ENCODE measurements at places on chromosomes 4 and X. TPM values are rescaled to one million over a fixed set of nuclear protein-coding genes. Genes with fewer than 3 reads are reported as not detected.
A peak's percentile ranks its signal among the peaks of the same experiment; 100 is the strongest.

DNA sequence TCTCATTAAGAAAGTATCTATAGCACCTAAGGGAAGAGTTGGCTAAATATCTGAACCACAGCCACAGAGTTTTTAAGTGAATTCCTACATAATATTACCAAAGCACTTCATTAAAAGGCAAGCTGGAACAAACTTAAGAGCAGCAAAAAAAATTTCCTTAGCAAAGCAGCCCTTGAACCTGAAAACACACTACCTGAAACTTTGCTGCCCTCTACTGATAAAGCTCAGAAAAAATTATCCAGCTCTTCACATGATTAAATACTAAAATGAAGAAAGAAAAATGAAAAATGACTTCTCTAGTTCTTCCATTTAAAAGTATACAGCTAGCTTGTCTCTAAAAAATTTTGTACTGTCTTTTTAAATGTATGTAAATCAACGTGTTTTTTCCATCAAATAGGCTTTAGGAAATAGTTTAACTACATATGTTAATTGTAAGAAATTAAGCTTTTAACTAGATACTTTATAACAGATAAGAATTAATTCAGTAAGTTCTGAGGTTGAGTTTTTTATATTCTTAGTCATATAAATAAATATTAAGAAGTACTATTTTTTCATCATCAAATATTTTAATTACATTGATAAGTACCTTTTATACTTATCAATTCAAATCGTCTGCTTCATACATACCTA, 156.1 kb downstream of the STPG2 start:
- peak; percentile 67 for DNase-seq

DNA sequence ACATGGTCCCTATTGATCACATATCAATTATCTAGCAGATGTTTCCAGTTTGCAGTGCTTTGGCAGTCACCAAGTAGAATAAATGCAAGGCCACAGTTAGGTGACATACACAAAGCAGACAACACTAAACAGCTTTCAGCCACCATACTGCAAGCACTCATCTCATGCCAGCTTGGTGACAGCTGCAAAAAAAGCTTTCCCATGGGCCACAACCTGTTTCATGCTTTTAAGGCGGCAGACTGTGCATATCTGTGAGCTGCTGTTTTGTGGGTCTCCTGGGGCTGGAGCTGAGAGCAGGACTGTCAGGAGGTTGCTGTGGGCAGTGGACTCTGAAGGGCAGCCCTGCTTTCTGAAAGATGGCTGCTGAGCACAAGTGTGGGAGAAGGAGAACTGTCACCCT, 82.6 kb downstream of the FHDC1 start:
- DNase-seq: no peak

GRCh38 chrX:80098038-80098437, 83.5 kb downstream of the TBX22 start:
- no peak for DNase-seq

DNA sequence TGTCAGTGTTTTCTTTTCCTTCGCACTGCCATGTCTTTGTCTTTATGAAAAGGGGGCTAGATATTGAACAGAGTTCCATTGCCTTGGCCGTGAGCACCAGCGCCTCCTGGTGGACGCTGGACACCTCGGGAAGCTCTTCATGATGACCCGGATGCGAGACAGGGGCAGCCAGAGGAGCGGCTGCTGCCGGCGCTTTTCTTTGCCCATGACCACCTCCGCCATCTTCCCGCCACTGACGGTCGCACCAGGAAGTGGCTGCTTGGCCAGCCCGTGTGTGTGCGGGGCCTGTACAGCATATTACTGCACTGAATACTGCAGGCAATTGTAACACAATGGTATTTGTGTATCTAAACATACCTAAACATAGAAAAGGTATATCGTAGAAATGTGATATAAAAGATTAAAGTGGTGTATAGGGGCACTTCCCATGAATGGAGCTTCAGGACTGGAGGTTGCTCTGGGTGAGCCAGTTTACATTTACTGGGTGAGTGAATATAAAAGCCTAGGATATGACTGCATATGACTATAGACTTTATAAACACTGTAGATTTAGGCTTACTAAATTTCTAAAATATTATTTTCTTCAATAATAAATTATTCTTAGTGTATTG, 15.8 kb upstream of the GRIA2 start:
- DNase-seq: no peak

DNA sequence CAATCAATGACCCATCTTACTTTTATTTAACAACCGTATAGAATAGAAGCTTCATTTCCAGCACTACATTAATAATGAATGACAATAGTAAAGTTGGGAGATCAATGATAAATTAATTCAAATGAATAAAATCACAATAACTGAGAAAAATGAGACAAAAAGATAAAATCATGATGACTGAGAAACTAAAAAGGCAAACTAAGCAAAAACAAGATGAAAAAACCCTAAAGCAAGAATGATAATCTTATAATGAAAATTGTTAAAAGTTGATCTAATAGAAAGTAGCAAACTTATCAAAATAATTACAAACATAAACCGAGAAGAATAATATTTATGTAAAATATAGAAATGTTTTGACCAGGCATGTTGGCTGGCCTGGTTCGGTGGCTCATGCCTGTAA, 130.4 kb upstream of the INPP4B start:
- no peak for DNase-seq

DNA sequence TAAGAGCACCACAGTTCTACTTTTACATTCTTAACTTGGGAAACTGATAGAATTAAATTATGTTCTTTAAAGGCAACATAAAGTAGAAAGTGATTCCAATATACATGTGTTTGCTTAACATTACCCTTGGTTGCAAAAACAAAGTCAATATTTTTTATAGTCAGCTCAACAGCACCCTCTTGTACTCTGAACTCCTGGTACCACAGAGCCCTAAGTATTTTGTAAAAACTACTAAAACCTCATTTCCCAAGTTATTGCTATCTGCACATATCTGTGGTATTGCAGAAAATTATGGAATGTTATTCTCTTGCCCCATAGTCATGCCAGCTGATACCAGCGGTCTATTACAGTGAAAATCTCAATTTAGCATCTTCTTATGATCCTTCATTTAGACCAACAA, 2.9 kb downstream of the KIF4A start:
- DNase-seq: no peak

DNA sequence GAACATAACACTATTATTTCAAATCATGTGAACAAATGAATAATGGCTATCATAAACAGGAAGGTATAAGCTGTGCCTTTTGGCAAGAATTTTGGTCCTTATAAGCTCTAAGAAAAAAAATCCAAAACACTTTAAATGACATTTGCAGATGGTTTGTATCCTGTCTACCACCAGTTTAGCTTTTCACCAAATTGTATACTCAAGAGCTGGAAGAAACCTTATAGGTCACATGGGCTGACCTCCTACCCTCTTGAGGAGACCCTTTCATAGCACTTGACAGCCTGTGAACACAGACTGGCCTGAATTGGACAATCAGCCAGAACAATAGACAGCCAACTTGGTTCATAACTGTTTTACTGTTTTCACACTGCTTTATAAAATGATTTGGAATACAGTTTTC, 24.3 kb downstream of the USP26 start:
- DNase-seq: peak; percentile 63

GRCh38 chr4:77021614-77022089, 54.1 kb downstream of the CCNI start:
- DNase-seq: no peak

- DNase-seq: no peak
Observed at GRCh38 chr4:123783921-123784320, 387.3 kb downstream of the SPRY1 start.

GRCh38 chr4:101125045-101125942, 222.0 kb downstream of the PPP3CA start:
- DNase-seq: no peak

DNA sequence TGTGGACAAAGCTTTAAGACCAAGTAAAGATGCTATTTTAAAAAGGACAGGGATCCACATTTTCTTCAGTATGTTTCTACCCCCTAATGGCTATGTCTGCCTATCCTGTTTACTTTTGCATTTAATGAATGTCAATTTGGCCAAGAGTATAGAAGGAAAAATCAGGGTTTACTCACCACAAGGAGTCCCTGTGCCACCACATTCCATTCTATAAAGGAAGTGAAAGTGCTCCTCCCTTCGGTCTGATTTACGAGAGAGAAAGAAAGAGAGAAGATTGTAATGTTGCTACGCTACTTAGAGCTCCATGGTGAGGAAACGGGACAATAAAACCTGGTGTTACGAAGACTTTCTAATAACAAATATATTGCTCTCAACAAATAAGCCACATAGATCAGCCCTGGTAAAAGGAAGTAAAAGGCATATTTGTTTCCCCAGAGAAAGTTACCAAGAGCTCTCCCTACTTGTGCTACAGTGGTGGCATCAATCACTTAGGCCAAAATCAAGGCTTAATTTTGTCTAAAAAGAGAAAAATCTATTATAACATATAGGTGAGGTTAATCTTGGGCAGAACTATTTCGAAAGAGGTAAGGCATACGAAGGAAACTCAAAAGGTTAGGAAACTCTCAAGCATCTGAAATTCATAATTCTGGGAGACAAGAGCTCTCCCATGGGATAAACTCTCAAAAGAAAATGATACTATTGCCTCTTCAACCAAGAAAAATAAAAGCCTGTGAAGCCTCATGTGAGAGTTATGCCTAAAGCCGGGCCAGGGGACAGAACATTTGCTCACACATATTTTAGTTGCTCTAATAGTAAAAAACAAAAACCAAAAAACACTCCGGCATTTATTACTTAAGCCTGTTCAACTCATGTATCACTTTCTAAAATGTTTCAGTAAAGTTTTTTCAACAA, 29.5 kb downstream of the TAPT1 start:
- DNase-seq: peak; percentile 41

DNA sequence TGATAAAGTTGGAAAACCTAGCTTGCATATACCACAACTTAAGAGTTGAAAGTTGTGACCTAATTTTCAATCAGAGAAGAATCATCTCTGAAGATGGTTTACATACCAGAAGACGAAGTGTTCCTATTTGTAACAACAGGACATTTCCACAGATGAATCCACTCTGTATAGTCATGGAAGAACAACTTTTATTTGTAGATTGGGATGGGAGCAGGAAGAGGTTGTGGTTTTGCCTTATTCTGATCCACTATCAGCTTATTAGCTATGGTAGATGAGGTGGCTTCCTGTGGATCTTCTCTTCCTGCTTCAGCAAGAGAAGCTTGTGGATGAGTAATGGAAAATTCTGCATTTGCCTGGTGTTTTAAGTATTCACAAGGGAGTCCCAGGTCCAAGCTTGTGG, 18.6 kb upstream of the SUPT20HL1 start:
- no peak for DNase-seq

GRCh38 chr4:20194123-20195013, 57.3 kb upstream of the SLIT2 start:
- DNase-seq: peak; percentile 90

- DNase-seq: no peak
Observed at GRCh38 chrX:78595901-78596502, 63.1 kb downstream of the RTL3 start.

DNA sequence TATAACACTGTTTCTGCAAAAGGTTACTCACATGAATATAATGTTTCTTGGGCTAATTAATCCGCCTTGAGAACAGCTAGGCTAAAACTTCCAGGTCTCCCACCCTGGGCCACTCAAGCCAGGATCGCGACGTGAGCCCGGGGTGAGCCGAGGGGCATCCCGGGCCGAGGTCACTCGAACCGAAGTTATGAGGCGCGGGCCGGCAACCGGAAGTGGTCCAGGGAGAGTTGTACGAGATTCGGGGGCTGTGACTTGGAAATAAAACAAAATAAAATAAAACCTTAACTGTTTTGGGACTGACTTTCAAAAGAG, 317 bp downstream of the CMC4 start:
- no peak for DNase-seq

- DNase-seq: no peak
Observed at GRCh38 chr4:74012130-74012529, 13.7 kb upstream of the CXCL5 start.

GRCh38 chr4:54484383-54484782, 173.4 kb upstream of the KIT start:
- DNase-seq: no peak

The CFI gene
- total RNA-seq: 61.9 TPM

The RADX gene
- total RNA-seq: 9.2 TPM

The SSX2B gene
- not detected for total RNA-seq

The CD99L2 gene
- 39.6 TPM for total RNA-seq

The TMPRSS11B gene
- 0.20 TPM for total RNA-seq

The LNX1 gene
- 4.0 TPM for total RNA-seq

The TCEAL6 gene
- not detected for total RNA-seq

Measured in lung (tissue), 17 donors.